Hematopoietic multipotent progenitor cell treated with erythropoietin and hydrocortisone succinate and interleukin-3 and kit ligand, for 6 days (in vitro differentiated cells): ENCODE measurements at places on chromosomes 11 and 22.
A peak's percentile ranks its signal among the peaks of the same experiment; 100 is the strongest.

DNA sequence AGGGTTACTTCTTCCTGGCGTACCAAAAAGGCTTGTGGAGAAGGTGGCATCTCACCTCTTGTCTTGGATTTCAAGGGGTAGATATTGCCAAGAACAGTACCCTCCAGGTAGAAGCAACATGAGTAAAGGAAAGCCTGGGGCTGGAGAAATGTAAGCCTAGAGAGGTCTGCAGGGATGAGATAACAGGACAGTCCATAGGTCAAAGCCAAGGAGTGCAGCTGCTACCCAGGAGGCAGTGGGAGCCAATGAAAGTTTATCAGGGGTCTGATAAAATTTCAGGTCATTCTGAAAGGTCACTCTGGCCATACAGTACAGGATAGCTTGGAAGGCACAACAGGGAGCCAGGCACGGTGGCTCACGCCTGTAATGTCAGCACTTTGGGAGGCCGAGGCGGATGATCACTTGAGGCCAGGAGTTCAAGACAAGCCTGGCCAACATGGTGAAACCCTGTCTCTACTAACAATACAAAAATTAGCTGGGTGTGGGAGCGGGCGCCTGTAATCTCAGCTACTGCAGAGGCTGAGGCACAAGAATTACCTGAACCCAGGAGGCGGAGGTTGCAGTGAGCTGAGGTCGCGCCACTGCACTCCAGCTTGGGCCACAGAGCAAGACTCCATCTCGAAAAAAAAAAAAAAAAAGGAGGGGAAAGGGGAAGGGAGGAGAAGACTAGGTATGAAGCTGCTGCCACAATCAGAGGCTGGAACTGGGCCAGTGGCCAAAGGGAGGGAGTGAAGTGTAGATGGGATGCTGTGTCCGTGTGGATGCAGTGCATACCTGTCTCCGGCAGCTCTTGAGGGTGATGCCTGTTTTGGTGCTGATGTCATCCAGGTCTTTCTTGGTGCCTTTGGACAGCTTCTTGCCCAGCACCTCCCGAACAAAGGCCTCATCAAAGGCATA, 1.2 kb downstream of the FIBP start:
- DNase-seq = no peak

GRCh38 chr11:42239188-42239587, 779.7 kb upstream of the LRRC4C start:
- DNase-seq = no peak

- DNase-seq = no peak
Observed at GRCh38 chr11:29125606-29126005, 891.2 kb downstream of the KCNA4 start.

GRCh38 chr11:9972989-9973388, 309.1 kb downstream of the SWAP70 start:
- peak; percentile 77 for DNase-seq

- no peak for DNase-seq
Observed at GRCh38 chr11:84947970-84948580, 679.1 kb downstream of the DLG2 start.

GRCh38 chr11:1743585-1744136, 6.7 kb downstream of the IFITM10 start:
- DNase-seq = no peak

DNA sequence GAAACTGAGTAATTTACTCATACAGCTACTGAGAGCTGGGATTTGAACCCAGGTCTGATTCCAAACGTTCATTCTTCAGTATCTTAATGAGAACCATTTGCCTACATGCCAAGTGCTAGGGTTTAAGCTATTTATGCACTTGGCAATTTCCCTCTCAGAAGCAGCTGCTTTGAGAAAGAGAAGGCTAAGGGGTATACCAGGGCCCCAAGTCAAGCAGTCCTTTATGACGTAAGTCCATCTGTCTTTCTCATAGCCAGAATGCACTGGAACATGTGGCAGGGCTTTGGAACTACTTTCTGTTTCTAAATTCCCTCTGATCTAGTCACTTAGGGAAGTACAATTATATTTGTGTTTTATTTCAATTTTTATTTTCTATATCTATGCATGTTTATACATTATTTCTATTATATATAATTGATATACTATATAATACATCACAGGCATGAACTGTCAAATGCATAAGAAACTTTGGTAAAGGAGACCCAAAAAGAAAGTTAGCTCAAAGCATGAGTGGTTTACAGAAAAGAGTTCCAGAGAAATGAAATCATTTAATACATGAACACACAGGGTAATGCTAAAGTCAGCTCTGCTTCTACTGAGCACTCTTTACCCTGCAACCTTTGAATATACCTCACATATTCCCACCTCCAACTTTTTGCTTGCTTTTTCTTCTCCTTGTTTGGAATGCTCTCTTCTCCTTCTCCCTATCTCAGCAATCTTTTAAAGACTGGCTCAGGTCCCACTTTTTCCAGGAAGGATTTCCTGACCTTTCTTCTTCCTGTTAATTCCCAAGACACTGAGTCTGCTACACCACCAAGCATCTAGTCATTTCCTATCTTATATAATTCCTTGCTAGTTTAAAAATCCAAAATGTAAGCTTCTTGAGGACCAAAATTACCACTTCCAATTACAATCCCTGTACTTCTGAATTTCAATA, 80.5 kb upstream of the GDPD4 start:
- DNase-seq = no peak

DNA sequence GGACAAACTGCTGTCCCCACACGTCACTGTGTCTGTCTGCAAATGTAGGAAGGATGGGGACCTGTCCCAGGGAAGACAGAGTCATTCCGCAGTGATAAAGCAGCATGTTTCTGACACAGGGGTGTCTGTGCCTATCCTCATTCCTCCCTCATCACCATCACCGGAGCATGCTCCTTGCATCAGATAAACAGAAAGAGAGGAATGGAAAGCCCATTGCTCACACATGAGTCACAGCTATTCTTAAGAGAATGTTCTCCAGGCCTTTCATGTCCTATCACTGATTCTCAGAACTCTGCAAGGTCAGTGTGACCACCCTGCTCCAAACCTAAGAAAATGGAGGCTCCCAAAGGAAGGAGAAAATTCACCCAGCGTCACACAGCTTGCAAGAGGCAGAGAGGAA, 38.9 kb downstream of the ZNF195 start:
- DNase-seq = no peak

- no peak for DNase-seq
Observed at GRCh38 chr22:22857607-22858558, 29.7 kb upstream of the IGLL5 start.

- no peak for DNase-seq
Observed at GRCh38 chr22:50189849-50190181, 4.1 kb downstream of the TRABD start.

DNA sequence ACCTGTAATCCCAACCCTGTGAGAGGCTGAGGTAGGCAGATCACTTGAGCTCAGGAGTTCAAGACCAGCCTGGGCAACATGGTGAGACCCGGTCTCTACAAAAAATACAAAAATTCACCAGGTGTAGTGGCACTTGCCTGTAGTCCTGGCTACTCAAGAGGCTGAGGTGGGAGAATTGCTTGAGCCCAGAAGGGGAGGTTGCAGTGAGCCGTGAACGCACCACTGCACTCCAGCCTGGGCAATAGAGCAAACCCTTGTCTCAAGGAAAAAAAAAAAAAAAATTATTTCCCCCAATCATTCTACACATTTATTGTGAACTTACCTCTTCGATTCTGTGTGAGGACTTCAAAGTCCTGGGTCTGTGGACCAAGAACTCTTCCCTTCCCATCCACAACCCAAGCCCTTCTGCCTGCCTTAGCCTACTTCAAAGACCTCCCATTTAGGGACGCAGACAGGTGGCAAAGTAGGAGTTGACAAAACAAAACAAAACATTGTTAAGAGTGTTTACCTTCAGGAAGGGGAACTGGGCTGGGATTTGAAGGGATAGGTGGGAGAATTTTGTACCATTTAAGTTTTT, 3.8 kb upstream of the WEE1 start:
- no peak for DNase-seq

GRCh38 chr11:113448316-113448677, 26.9 kb downstream of the DRD2 start:
- DNase-seq = no peak

DNA sequence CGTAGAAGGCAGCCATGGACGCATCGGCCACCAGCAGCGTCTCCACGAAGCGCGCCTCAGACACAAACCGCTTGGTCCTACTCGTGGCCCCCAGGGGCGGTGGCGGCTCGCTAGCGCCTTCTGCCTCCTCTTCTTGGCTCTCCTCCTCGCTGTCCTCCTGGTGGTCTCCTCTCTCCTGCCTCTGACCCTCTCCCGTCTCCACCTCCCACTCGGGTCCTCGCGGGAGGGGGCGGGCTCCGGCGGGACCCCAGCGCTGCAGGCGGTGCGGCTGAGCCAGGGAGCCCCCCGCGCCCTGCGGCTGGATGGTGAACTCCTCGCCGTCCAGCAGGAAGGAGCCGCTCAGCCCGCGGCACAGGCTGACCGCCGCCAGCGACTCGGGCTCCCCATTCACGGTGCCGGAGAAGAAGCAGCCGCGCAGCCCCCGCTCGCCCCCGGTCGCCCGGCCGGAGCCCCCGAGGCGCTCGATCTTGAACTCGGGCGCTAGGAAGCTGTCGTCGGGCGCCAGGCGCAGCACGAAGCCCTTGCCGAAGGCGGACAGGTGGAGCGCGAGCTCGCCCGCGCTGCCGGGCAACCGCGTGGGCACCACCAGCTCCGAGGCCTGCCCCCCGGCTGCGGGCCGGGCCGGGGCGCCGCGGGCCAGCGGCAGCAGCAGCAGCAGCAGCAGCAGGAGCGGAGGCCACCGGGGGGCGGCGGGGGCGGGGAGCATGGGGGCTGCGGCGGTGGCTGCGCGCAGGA, 661 bp downstream of the ADAMTS8 start:
- peak; percentile 26 for DNase-seq

DNA sequence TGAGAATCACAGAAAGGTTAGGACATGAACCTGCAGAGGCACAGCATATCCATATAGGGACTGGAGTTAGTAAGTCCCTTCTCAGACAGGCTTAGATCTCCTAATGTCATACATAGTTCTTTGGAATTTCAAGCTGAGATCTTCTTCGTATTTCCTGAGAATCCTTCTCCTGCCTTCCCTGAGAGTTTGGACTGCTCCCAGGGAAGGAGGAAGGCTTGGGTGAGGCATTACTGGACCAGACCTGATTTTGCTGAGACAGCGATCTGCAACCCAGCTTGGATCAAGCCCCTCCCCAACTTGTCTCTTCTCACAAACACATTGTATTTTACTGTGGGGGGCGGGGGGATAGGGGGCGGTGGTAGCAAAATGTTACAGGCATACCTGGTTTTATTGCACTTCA, 108.5 kb downstream of the TSPAN18 start:
- no peak for DNase-seq
